Left lung (tissue), 14 donors: ENCODE measurements at places on chromosomes 5 and 9. TPM values are rescaled to one million over a fixed set of nuclear protein-coding genes. Genes with fewer than 3 reads are reported as not detected.

The TMC1 gene
- 0.26 TPM for total RNA-seq

The IL5 gene
- total RNA-seq: not detected

The SPACA9 gene
- 7.8 TPM for total RNA-seq

The MAPKAP1 gene
- total RNA-seq: 89.5 TPM

The AK8 gene
- 1.9 TPM for total RNA-seq

The LRRC19 gene
- not detected for total RNA-seq
